Fibroblast of pulmonary artery (primary cell): ENCODE measurements at places on chromosomes 12 and 14.

DNA sequence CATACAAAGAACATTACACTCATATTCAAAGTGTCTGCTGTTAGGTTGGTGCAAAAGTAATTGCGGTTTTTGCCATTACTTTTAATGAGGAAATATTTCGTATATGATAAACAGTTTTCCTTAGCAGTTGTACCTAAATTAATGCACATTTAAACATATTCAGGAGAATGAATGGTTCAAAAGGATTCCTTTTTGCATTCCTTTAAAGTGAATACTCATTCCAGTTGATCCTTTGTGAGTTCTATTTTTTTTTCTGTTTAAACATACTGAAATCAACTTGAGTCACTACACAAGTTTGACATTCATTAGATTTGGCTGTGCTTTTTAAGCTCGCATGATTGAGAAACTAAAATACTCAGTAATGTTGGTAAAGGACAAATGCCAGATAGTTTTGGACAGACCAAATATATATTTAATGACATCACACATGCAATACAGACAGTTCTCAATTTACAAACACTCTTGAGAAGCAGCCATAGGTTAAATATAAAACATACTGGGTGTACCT, 13.8 kb upstream of the SLC38A2 start:
- DNase-seq, result peak; percentile 97

DNA sequence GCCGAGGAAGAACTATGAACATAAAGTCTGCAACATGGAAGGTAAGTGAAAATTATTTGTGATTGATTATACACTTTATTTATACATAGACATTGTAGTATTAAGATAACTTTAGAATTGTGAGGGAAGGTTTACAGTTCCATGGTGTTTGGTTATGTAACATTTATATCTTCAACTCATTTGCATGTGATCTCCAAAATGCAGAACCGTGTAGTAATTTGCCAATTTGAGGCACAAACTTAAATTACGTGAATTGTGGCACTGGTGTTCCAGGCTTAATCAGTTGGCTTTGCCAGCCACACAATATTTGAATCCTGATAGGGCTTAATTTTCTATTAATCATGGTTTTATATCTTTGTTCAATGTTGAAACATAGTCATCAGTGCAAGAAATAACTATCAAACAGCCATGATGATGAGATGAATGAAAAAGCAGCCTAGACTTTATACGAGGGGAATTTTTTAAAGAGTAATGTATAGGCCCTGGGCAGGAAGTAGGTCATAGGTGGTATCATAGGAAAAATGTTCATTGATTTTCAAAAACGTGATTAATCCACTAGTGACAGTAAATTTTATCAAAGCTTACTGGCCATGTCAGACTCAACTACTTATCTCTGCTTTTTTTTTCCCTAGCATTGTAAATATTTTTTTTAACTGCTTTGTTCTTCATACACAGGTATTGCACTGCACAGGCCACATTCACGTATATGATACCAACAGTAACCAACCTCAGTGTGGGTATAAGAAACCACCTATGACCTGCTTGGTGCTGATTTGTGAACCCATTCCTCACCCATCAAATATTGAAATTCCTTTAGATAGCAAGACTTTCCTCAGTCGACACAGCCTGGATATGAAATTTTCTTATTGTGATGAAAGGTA, 31.7 kb downstream of the HIF1A start:
- no peak for DNase-seq

GRCh38 chr12:93851257-93851671, 174.1 kb downstream of the CRADD start:
- no peak for DNase-seq

DNA sequence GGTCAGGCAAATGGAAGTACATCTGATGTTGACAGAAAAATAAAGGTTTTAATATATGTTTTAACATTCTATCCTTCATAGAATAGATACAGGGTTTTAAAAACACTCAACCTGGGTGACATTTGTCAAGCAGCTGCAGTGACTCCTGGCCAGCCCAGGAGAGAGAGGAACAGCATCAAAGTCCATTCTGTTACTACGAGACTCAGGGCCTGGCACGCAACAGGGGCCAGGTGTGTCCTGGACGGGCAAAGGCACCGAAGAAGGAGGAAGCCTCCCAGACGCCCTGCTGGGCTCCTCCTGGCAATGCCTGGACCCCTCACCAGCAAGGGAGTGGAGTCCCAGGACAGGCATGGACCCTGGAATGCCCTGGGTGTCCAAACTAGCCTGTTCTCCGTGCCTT, 22.1 kb downstream of the LRCOL1 start:
- no peak for DNase-seq

DNA sequence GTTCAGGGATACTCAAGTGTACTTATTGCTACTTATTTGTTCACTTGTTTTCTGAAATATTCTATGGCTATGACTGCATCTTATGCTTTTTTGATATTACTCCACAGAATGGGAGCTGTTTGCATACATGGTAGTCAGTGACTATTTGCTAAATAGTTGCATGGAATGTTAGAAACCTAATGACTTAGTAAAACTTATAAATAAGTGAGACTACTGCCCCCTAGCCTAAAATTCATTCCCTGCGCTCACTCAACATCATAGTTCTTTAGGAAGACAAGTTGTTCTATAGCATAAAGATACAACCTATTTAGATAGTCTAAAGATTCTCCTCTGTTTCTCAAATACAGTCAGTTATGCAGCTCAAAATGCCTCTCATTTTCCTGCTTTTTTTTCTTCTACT, 305.5 kb downstream of the CEP128 start:
- DNase-seq, result peak; percentile 25

DNA sequence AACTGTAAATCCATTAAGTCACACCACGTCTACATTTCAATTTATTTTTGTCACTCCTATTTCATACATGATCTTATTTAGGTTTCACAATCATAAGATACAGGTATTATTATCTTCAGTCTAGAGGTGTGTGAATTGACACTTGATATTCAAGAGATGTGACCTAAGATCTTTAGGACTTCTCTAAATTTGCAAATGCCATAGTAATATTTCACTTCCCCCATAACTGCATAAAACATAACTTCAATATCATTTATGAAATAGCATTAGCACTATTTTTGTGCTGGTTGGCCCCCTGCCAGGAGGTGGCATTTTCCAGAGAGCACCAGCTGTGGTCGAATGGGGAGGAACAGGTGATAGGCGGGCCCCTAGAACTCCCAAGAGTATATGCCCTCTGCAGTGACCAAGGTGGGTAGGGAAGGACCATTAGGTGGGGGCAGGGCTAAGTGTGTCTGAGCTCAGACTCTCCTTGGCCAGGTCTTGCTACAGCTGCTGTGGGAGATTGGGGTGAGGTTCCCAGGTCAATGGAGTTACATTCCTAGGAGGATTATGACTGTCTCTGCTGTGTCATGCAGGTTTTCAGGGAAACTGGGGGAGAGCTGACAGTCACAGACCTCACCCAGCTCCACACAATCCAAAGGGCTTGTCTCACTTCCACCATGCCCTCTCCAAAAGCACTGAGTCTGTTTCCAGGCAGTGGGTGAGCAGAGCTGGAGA, 49.2 kb upstream of the ERGIC2 start:
- no peak for DNase-seq

DNA sequence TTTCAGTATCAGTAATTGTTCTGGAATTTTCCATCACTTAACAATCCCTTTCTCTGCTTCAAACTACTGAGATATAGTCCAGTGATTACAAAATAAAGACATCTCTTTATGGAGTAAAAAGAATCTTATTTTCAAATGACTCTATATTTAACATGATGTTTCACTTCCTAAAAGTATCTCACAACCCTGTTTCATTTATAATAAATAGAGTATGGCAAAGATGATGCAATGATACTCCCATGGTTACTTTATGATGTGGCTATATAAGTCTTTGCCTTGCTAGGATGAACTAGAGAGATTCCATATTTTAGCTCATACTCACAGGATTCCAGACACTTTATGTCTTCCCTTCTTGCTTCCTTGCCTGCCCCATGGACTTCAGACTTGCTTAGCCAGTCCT, 953.5 kb upstream of the MDGA2 start:
- no peak for DNase-seq
